ENCODE measurements at places on chromosomes 13 and 19.

DNA sequence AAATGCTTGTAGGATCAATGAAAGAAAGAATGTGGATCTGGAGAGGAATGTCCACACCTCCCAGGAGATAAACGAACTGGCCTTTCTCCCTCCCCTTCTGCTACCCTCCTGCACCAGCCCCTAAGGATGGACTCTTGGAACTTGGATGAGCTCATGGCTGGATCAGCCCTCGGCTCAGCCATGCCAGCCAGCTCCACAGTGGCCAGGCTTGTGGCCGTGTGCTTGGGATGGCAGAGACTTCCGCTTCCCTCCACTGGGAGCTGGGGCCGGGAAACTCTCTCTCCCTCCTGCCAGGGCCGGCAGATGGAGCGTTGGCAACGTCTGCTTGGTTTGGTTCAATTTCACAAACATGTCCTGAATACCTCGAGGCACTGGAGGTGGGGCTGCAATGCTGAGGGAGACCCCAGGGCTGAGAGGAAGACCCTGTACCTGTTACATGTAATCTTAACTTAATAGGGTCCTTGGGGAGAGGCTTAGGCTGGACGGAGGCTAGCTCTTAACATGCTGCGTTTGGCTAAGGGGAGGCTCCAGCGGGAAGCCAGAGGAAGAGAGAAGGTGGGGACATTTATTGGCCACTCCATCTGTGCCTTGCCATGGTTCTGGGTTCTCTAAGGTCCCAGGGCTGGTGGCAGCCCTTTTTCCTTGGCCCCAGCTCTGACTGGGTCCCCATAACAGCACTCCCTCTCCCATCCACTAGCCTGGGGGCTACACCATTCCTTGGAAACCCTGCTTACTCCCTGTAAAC is 152.5 kb downstream of the IER2 start:
- DNase-seq: no peak

DNA sequence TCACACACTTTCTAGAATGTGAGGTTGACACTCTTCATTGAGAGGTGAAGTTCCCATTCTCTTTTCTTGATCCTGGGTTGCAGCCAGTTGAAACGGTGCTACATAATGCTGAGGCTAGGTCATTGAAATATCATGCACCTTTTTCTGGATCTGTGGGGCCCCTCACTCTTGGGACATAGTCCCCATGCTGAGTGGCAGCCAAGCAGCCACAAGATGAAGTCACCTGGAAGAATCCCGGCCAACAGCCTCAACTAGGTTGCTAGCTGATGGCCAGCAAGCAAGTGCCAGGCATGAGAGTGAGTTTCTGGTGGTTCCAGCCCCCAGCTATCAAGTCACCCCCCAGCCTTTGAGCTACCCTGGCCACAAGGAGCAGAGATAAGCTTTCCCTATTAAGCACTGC is 148.5 kb upstream of the TSHZ3 start:
- DNase-seq: no peak

- DNase-seq: no peak
Observed at GRCh38 chr13:42211704-42212464, 60.1 kb upstream of the AKAP11 start.

DNA sequence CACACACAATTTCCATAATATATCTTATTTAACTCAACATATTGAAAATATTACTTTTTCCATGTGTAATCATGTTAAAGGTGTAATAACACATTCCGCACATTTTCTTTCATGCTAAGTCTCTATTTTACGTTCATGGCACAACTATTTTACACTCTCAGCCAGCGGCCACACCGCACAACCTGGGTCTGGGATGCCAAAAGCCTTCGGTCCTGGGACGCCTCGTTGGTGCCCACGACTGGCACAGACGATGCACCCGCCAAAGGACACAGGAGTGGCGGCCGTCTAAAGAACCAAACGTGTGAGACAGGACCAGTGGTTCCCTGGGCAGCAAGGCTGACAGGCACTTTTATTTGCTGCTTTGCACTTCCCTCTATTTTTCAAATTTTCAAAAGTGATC is 10.0 kb upstream of the PROZ start:
- DNase-seq: no peak
